ENCODE measurements at places on chromosomes 1 and 21.
A peak's percentile ranks its signal among the peaks of the same experiment; 100 is the strongest.

GRCh38 chr1:152034654-152035538, 1.9 kb downstream of the S100A11 start:
- DNase-seq, result no peak

DNA sequence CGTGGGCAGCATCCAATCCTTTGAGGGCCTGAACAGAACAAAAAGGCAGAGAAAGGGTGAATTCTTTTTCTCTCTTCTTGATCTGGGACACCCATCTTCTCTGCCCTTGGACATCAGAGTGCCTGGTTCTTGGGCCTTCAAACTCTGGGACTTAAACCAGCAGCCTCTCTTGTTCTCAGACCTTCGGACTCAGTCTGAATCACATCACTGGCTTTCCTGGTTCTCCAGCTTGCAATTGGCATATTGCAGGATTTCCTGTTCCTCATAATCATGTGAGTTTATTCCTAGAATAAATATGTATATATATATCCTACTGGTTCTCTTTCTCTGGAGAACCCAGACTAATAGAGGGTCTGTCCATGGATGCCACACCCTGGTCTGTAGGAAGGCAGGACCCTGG, 16.3 kb upstream of the TENT5C start:
- no peak for DNase-seq

GRCh38 chr1:178030467-178030866, 60.6 kb upstream of the SEC16B start:
- DNase-seq, result no peak

DNA sequence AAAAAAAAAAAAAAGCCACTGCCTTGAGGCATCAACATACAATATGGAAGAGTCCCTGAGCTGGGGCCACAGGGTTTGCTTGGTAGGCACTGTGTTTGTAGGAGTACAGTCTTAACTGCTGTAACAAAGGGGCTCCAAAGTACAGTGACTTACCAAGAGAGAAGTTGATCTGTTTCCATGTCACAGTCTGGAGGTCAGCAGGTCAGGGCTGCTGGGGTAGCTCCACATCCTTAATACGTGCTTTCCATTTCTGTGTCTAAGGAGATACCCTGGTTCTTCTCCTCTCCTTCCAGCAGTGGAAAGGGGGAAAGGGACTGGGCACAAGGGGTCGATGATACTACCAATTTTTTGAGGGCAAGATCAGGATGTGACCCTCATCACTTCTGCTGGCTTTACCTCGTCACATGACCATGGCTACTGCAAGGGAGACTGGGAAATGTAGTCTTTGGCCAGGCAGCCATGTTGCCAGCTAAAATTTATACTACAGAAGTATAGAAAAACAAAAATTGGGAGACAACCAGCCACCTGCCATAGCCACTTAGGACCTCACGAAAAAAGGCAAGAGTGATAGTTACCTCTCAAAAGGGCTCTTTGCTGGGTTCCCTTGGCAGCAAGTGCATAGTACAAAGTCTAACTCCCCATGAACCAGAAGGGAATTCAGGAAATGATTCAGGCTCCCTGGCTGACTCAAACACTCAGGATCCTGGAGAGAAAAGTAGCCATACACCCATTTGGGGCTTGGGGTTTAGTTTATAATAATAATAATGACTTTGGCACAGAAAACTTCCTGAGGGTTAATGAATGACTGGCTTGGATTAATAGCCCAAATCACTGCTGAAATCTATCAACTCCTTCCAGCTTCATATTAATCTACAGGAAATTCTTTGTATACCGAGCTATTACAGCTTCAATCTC, 52.7 kb upstream of the ATP5PO start:
- DNase-seq, result no peak

DNA sequence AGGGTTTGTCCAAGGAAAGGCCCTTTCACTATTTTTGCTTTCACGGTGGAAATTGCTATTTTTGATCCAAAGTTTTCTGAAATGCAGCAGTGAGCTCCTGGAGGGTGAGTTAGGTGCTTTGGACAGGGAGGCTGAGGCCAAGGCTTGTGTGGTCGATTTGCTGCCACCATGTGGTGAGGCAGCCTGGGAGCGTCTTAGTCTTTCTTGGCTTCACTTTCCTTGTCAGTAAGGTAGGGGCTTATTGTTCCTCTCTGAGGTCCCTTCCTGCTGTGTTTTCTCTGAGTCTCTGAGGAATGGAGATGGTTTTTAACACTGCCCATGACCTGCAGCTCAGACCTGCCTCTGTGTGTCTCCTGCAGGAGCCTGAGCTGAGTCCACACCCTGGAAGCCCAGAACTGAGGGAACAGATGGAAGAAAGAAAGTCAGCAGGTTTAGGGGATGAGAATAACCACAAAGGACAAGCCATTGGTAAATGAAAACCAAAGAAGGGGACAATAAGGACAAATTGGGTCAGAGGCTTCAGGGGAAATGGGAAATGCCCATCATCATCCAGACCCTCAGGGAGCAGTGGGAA, 20.1 kb upstream of the S100A10 start:
- DNase-seq, result no peak

- DNase-seq, result no peak
These were observed 20.7 kb downstream of the DDX20 start for GRCh38 chr1:111776391-111776790.

DNA sequence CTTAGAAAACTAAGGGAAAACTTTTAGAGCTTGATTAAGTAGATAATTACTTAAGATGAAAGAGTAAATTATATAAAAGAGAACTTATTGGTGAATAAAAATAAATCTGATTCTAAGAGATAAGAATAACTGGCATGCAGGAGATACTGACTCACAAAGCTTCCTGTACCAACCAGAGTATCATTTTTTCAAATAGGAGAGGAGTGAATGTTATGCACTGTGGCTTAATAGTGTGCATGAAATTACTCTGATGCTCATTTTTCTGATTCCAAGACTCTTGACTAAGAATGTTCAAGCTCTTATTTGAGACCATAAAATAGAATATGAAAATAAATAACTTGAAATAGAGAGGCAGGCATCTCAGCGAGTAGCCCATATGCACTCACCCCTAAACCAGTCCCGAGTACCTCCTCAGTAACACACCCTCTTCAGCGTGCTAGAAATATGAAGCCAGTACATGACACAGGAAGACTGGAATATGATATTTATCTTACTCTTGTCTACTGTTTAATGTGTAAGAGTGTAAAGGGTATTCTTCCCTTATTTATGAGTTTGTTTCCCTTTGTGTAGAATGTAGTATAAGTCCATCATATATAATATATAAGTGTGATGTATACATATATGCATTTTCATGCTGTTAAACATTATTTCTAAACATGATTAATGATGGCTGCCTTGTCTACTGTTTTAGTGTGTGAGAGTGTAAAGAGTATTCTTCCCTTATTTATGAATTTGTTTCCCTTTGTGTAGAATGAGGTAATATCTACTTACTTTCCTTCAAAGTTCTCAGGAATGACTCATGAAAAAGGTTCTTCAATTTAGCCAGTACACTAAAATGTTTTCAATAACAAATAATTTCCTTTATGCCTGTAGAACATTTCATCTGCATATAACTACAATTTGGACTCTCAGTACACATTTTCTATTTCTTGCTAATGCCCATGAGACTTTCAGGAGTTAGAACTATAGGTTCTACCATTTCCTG, 99.2 kb upstream of the PALMD start:
- DNase-seq, result no peak

GRCh38 chr1:220696226-220696862, 6.2 kb downstream of the C1orf115 start:
- DNase-seq, result no peak

GRCh38 chr21:15943009-15943666, 213.4 kb downstream of the USP25 start:
- no peak for DNase-seq

DNA sequence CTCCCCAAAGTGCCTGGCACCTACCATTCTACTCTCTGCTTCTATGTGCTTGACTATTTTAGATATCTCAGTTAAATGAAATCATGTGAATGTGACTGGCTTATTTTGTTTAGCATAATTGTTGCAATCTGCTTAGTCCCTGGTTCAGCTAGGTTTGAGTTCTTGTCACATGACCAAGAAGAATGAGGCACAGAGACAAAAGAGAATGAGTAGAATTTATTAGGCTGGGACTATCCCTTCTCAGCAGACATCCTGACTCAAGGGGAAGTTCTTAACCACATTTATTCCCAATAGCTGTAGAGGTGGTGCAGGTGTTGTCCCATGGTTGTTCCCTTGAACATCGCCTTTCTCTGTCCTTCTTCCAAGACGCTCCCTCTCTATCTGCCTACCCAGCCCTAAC, 1485.7 kb downstream of the KCNT2 start:
- no peak for DNase-seq

DNA sequence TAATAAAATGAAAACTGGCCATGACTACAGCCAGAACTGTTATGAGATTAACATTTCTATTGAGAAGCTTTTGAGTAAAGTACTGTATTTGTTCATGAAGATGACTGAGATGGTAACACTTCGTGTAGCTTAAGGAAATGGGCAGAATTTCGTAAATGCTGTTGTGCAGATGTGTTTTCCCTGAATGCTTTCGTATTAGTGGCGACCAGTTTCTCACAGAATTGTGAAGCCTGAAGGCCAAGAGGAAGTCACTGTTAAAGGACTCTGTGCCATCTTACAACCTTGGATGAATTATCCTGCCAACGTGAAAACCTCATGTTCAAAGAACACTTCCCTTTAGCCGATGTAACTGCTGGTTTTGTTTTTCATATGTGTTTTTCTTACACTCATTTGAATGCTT, 164.0 kb downstream of the NEK7 start:
- no peak for DNase-seq

- DNase-seq, result no peak
These were observed 47.8 kb downstream of the UCK2 start for GRCh38 chr1:165875171-165875570.

- no peak for DNase-seq
These were observed 121.2 kb downstream of the LTN1 start for GRCh38 chr21:28871388-28872010.

DNA sequence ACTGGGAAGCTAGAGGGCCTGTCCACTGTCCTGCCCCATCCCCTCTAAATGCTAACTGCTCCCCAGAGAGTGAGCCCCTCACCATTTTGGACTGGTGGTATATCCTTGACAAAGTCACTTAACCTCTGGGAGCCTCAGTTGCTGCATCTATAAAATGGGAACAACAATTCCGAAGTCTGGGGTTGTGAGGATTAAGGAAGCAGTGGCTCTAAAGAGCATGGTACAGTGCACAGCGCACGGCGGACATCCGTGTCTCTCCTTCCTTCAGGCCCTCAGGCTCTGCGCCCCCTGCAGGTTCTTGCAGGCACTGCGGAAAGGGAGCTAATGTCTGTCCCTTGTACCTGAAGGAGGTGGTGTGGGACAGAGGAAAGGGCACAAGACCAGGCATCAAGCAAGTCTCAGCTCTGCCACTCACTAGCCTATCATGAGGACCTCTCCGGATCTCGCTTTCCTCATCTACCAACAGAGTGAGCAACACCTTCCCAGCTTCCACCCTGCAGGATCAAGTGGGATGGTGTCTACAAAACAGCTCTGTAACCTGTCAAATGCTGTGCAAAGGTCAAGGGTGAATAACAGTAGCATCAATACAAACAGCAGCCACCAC, 20.1 kb downstream of the ECE1 start:
- no peak for DNase-seq

GRCh38 chr1:145985502-145986439, 10.6 kb downstream of the TXNIP start:
- no peak for DNase-seq

GRCh38 chr1:214623430-214623829, 20.4 kb downstream of the CENPF start:
- no peak for DNase-seq

DNA sequence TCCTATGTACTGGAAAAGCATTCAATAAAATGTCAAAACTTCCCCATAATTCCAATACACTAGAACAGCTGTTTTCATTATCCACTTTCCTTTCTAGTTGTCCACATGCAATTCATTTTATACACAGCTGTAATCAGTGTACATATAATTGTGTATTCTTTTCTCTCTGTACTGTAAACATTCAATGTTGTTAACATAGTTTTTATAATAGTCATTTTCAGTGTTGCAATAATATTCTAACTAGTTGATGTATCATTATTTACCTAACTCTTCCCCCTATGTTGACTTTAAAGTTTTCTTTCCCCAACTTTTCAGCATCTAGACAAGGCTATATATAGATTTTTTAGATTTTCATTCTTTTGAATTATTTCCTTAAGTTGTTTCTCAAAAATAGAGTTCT, 44.4 kb downstream of the DIPK1A start:
- DNase-seq, result no peak

- DNase-seq, result peak; percentile 75
These were observed at the start of gene NECAP2 for GRCh38 chr1:16440470-16441281. Gene NECAP2, plus strand, starts transcription at chr1:16440724. Its CDS starts 38 bp downstream, at chr1:16440762.

DNA sequence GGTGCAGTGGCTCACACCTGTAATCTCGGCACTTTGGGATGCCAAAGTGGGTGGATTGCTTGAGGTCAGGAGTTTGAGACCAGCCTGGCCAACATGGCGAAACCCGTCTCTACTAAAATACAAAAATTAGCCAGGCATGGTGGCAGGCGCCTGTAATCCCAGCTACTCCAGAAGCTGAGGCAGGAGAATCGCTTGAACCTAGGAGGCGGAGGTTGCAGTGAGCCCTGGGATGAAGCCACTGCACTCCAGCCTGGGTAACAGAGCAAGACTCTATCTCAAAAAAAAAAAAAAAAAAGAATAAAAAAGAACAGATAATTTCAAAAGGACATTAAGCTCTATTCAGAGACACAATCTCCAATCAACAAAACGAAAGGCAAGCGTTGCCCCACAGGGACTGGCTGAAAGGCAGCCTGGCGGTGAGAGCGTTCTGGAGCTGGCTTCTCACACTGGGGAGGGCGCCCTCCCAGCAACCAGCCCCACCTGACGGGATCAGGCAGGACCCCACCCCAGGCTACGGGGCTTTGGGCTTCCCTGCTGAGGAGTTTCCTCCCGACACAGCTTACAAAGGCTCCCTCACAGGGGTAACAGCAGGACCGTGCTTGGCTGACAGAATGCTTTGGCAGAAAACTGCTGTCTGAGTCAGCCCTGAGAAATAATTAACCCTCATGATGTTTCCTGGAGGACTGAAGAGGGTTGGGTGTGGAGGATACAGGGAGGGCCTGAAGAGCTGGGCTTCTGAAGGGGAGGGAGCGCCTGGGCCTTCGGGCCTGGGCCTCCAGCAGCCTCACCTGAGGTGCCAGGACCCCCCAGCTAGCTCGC, 31.1 kb upstream of the SRP9 start:
- DNase-seq, result peak; percentile 71

GRCh38 chr1:197327776-197328364, 59.8 kb downstream of the CRB1 start:
- DNase-seq, result no peak

Data from spinal cord (tissue), 10 donors.